Ovary (tissue), 10 donors: ENCODE measurements at places on chromosomes 5 and 9.

DNA sequence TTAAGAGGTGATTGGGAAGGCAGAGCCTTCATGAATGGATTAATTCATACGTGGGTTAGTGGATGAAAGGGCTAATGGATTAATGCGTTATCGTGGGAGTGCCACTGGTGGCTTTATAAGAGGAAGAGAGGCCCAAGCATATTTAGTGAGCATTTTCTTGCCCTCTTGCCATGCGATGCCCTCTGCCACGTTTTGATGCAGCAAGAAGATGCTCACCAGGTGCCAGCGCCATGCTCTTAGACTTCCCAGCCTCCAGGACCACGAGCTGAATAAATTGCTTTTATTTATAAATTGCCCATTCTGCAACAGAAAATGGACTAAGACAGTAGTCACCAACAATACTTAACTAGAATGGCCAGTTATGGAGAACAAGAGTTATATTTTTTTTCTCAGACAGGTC lies 24.2 kb downstream of the DAPK1 start:
- DNase-seq, result no peak

DNA sequence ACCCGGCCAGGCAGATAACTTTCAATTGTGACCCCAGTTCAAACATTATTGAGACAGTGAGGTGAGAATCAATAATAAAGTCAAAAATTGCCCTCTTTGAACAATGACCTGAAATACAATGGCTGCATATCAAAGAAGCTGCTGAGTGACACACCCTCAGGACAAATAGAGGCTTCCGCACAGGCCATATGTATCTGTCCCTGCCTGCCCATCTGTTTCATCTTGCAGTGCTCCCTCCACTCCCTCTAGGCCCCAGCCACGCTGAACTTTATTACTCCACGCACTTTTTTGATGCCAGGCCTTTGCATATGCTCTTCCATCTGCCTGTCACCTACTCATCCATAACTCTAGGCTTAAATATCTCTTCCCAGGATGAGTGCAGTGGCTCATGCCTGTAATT lies 15.9 kb upstream of the PFDN1 start:
- DNase-seq, result no peak

DNA sequence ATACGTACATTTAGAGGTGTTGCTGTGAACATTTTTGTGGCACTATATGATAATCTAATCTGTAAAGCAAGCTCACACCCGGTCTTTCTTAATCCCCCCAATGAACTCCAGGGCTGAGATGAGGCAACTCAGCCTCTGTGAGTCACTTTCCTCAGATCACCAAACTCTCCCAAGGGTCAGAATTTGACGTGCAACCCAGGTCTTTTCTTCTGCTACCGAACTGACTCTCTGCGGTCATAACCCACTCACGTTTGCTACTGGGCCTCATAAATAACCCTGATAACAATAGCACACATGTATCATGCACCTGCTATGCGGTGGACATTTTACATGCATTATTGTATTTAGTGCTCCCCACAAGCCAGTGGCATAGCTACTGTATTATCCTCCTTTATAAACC lies 153.1 kb downstream of the DROSHA start:
- DNase-seq, result no peak

GRCh38 chr5:76332102-76332501 lies 71.0 kb upstream of the IQGAP2 start:
- DNase-seq, result no peak

DNA sequence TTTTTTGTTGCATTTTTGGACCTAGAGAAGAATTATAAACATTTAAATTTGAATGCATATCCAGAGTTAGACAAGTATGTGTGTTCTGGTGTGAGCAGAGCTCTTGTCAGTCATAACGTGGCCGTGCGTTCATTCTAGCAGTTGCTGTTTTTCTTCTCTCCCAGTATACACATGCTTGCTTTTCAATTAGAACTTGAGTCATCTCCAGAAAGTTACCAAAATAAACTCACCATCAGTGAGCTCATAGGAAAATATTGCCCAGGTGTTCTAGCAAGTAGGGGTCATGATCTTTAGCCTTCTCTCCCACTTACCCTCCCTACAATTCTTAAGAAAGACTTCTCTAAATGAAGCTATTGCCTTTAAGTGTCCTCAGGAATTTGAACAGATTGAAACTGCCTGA lies 247.5 kb upstream of the TUT7 start:
- no peak for DNase-seq

DNA sequence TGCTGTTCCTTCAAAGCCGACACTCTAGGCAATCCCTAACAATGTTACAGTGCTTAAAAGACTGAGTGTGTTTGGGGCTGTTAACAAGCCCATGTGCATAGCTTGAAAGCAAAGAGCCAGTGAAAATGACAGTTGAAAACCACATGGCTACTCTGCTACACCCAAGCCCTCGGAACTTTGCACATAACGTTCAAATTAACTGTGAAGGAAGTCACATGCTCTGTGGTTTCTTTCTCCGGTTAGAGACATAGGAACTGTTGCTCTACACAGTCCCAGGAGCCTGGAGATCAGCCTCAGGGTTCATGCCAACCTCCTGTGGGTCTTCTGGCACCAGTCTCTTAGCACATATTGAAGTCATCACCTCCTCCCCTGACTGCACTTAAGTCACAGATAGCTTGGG lies 51.1 kb downstream of the C9orf152 start:
- no peak for DNase-seq

- no peak for DNase-seq
Observed at GRCh38 chr5:77333451-77334123, 123.1 kb downstream of the PDE8B start.

DNA sequence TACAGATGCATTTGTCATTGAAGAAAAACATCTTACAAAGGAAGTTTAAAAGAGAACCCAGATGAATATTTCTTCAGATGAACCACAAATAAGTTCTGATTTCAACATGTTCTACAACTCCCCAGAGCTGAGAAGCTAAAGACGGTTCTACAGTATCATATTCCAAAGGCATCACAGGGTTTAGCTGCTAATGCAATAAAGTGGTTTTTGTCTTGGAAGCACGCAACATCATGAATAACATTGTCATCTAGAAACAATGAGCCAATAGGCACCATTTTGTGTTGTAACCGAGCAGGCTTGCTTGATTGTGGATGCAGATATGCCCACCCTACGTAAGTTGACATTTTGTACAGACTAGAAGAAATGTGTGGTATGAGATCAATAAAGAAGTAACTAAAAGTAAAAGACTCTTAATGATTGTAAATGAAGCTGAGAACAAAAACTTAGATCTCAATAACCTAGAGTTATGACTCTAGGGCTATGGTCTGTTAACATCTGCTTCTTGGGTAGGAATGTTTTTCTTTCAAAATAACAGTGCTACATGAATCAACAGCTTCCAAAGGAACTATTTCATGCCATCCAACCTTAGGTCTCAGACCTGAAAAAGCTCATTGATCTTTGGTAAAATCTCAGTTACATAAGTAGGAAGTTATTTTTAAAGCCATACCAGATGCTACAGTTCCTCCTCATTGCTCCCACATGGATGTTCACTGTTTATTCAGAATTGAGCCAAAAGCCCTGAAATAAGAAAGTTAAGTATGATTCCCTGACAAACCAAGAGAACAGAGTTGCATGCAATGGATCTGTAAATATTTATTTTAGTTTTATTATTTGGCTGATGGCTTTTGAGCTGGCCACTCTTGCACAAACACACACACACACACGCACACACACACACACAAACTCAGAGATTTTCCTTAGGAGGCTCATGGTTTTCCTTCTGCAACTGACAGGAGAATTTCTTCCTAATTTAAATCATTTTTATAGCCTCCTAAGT lies 118.7 kb upstream of the SLCO6A1 start:
- DNase-seq, result no peak

GRCh38 chr5:135395866-135396265 lies 3.2 kb downstream of the MACROH2A1 start:
- no peak for DNase-seq

DNA sequence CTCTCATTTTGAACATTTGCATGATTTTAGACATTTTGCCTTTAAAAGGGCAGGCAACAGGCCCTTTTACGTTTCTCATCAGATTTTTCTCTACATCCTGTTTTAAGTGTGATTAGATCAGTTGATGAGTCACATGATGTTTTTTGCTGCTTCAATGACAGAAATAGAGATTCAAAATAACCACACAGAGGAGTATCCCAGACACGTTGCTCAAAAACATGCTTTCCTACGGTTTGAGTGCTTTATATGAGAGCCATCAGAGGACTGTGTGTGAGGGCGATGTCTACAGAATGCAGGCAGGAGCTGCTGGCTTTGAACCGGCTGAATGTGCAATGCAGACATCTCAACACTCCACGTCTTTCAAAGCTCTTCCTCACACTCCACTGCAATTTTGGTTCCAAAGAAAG lies 42.1 kb downstream of the OTULIN start:
- no peak for DNase-seq

GRCh38 chr9:522658-523057 lies 308.0 kb downstream of the DOCK8 start:
- DNase-seq, result no peak

DNA sequence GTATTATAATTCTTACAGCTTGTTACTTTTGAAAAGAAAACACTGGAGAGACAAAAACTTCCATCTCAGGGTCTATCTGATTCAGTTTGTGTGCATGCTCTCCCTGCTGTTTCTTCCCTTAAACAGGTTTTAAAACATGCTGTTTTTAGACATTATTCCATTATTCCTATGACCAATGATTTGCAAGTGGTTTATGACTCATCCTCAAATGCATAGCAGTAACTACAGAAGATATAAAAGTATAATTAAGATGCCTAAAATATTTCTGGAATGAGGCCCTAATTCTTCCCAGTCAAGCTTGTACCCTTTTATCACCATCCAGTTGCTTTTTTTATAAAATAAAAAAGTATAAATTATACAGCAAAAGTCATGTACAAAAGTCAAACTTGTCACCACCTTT lies 3.7 kb downstream of the DTWD2 start:
- DNase-seq, result no peak
